AG09319 (cell line): ENCODE measurements at places on chromosomes 7 and 10.

DNA sequence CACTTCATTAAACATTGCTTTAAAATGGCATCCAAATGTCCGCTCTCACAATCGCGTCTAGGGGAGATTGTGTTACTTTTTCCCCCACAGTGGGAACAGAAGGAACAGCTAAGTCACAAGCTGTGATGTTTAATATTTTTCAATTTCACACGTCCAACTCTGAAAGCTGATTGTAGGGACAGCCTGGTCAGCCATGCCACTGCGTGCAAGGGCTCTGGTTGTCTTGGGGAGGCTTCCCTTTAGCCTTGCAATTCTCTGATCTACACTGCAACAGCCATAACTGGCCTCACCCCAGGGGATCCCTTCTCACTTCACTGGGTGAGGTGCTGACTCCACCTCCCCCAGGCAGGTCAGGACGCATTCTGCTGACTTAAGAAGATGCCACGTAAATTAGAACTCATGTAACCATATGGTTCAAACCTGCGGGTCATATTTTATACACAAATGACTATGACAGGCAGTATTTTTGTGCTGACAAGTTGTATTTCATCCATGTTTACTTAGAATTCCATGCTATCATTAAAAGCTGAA is 425.2 kb upstream of the NFE2L3 start:
- DNase-seq: no peak

- DNase-seq: no peak
Observed at GRCh38 chr7:30080818-30081217, 52.6 kb downstream of the PLEKHA8 start.

- no peak for DNase-seq
Observed at GRCh38 chr10:79475877-79476276, 30.5 kb upstream of the ZCCHC24 start.

DNA sequence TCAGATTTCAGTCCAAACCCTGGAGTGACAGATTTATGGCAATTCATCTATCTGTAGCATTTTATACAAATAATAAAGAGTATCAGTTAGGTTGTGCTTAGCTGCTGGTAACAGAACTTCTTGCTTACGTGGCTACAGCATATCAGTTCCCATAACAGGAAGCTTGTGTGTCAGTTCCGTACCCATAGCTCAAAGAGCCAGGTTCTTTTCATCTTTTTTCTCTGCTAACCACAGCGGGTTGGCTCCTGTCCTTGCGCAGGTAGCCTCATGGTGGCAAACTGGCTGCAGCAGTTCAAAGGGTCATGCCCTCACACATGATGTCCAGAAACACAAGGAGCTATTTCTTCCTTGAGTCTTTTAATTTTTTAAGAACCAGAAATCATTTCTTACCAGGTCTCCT is 1041.8 kb downstream of the GATA3 start:
- DNase-seq: no peak

DNA sequence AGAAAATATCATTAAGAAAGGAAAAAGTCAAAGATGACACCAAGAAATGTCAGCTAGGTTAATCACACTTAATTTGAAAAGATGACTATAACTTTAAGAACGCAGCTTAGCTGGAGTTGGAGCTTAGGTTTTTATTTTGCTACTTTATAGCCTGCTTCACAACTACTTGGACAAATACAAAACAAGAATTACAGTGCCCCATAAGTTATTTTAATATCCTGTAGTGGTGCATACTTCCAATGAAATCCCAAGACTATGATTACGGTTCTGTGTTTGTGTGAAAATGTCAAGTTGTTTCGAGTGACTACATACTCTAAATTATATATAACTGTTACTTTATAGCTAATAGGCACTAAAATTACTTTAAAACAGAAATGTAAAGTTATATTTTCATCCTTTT is 244.6 kb upstream of the MGMT start:
- DNase-seq: no peak

DNA sequence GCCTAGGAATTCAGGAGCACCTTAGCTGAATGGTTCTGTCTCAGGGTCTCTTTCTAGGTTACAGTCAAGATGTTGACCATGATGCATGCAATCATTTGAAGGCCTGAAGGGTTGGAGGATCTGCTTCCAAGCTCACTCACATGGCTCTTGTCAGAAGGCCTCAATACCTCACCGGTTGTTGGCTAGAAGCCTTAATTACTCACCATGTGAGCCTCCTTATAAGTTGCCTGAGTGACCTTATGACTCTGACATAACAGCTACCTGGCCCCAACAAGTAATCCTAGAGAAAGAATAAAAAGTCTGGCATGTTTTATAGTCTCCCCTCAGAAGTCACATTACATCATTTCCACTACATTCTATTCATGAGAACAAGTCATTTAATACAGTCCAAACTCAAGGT is 3.4 kb upstream of the C1GALT1 start:
- DNase-seq: no peak

DNA sequence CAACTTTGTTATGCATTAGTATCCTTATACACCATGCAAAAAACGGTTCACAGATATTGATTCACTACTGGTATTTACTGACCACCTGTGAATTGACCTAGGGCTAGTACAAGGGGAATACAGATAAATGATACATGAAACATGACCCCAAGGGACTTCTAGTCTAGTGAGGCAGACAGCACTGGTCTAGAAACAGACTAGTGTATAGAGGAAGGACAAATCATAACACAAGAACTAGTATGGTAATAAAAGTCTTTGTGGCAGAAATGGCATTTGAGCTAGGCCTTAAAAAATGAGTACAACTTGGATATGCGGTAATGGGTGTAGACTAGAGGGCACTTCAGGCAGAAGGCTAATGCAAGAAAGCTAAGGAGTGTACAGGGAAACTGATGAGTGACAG is 86.6 kb downstream of the SLC25A13 start:
- DNase-seq: no peak

DNA sequence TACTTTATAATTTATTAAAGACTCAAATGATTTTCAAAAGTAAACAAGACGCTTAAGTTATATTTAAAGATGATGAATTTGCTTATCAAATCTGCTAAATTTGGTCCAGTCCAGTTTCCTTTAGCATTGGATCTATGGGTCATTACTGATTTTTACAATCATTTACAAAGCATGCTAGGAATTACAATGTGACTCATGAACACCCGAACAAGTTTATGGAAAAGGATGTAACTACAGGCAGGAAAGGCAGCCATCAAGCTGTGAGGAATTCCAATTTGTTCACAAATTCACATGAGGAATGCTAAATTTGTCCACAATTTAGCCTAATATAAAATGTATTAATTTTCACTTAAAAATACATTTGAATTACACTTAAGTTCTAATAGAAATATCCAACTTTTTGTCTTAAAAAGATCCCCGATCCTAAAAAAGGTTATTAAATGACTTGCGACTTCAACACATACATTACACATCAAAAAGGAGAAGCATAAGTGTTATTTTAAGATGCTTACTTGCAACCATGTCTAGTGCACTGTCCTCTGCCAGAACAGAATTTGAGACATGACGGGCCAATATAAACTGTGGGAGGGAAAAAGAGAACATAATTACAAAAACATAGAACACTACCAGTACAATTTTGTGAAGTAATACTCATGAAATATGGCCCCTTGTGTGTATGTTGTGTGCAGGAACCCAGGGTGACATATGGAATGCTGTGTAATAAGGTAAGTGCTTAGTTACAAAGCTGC is 194.2 kb upstream of the SLC26A5 start:
- DNase-seq: no peak

DNA sequence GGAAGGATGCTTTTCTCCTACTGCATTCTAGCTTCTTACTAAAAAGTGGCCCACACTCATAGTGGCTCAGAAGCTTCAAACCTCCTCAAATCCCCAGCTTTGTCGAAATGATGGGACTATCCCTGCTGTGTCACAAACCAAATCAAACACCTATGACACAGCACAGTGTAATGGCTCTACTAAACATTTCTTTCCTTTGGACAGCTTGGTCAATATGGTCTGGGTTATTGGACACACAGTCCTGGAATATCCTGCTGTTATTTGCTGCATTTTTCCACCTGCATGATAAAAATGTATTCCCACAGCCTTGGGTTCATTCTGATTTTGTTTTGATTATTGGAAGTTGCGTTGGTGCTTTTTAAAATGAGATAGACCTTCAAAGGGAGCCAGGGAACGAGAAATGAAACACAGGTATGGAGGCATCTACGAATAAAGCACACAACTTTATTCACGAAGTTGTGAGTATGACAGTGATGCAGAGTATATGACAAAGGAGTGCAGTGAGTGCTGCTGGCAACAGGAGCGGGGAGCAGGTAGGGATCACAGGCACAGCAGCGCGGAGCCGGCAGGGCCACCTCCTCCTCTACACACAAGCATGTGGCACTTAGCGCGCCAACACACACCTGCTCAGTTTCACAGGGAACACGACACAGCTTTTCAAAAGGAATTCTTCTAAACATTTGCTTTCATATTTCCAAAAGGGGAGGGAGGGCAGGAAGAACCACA is 26.5 kb upstream of the AFAP1L2 start:
- DNase-seq: no peak

DNA sequence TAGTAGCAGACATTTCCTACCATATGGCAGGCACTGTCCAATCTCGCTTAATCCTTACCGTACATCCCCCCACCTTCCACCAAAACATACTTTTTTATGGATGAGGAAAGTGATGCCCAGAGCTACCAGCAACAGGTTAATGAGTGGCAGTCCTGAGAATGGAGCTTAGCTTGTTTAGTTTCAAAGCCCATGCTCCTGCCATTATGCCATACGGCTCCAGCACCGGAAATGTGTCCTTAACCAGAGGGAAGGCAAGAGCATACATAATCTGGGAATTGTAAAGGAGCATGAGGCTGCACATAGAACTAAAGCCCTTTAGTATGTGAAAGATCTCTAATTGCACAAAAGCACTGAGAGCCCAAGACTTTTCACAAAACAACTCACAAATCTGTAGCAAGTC is 155.9 kb upstream of the PHYHIPL start:
- no peak for DNase-seq

GRCh38 chr7:88254721-88255424 is 35.0 kb upstream of the SRI start:
- no peak for DNase-seq

DNA sequence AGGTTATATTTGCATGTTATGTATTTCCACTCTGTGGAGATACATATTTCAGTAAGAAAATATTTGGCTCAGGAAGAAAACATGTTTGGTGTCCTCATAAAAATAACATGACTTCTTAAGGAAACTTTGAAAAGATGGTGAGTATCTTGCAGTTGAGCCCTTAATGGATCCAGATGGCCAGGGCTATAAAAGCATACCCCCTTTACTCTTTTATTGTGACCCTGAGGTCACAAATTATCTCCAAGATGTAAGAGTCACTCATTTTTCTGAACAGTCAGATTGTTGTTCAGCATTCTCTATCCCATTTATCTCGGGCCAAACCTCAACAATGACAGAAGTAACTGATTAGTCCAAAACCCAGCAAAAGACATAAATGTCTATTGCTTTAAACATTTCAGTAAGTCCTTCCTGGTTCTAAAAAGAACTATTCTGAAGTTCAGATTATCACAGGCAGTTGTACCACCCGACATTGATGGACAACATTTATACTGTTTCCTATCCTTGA is 539.4 kb downstream of the PARD3 start:
- DNase-seq: no peak

DNA sequence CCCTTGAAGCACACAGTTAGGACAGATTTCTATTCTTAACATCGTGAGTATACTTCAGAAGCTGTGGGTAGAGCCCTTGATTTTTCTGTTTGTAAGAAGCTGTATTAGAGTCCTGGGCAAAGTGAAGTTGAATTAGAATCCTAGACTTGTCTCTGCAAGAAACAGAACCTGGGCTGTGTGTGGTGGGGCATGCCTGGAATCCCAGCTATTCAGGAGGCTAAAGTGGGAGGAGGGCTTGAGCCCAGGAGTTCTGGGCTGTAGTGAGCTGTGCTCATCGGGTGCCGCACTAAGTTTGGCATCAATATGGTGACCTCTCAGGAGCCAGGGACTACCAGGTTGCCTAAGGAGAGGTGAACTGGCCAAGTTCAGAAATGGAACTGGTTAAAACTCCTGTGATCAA is 183.4 kb downstream of the GNAI1 start:
- DNase-seq: no peak

DNA sequence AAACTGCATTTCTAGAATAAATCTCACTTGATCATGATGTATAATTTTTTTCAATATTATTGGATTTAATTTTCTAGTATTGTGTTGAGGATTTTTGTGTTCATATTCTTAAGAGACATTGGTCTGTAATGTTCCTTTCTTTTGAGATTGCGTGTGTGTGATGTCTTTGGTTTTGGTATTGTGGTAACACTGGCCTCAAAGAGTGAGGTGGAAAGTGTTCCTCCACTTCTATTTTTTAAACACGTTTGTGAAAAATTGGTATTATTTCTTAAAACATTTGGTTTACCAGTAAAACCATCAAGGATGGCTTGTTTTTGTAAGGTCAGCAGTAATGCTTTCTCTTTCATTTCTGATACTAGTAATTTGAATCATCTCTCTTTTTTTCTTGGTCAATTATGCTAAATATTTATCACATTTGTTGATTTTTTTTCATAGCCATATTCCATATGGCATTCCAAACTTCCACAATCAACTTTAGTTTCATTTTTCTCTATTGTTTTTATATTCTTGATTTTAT is 290.2 kb upstream of the CDC14C start:
- DNase-seq: no peak

GRCh38 chr7:1046722-1047679 is 2.7 kb downstream of the GPR146 start:
- DNase-seq: no peak

DNA sequence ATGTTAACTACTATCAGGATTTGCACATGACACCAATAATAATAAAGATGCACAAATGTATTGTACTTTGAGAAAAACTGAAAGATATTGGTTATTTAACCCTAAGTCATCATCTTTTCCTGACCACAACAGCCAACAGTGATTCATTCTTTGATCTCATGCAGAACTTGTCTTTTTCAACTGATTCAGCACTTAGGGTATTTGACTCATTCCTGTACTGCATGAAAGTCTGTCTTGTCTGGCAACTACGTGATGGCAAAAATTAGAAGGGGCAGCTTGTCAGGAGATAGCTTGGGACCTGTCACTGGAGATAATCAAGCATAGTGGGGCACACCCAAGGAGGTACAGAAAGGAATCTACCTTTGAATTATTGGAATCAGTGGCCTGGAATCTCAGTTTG is 77.8 kb upstream of the LRRC17 start:
- DNase-seq: no peak

- no peak for DNase-seq
Observed at GRCh38 chr7:157460721-157461120, 123.9 kb downstream of the DNAJB6 start.

- DNase-seq: no peak
Observed at GRCh38 chr10:43944381-43945093, 295.9 kb upstream of the ZNF32 start.

GRCh38 chr7:151608031-151608551 is 88.4 kb upstream of the RHEB start:
- no peak for DNase-seq

GRCh38 chr10:45000752-45001380 is at the start of gene ZNF22:
ZNF22 (plus strand) TSS chr10:45000923; CDS start chr10:45003369, 2,446 bp downstream.
- DNase-seq: no peak
